Tongue (tissue), 3 donors: ENCODE measurements at places on chromosomes 7 and 10. TPM values are rescaled to one million over a fixed set of nuclear protein-coding genes. Genes with fewer than 3 reads are reported as not detected.

Gene CNPY4
- total RNA-seq: 24.4 TPM

Gene PLPP4
- not detected for total RNA-seq

Gene NAT16
- total RNA-seq: not detected

Gene ADGRA1
- 3.3 TPM for total RNA-seq

Gene ZNF212
- total RNA-seq: 10.3 TPM

Gene NKX1-2
- not detected for total RNA-seq

Gene GRB10
- total RNA-seq: 28.5 TPM

Gene SFTPD
- 1.2 TPM for total RNA-seq

Gene LRMDA
- 6.3 TPM for total RNA-seq

Gene BNIP3
- 89.3 TPM for total RNA-seq

Gene SAP25
- total RNA-seq: 2.9 TPM

Gene ZWINT
- 18.5 TPM for total RNA-seq

Gene LRRC4
- 0.41 TPM for total RNA-seq

Gene DNAJB12
- total RNA-seq: 18.2 TPM

Gene SRI
- 57.3 TPM for total RNA-seq

Gene IFIT5
- 14.9 TPM for total RNA-seq

Gene TFEC
- total RNA-seq: 1.5 TPM

Gene KIF11
- 16.1 TPM for total RNA-seq

Gene CYP2C9
- 12.3 TPM for total RNA-seq

Gene LRRC61
- total RNA-seq: 6.3 TPM

Gene OR2A1
- total RNA-seq: 0.10 TPM

Gene SNX10
- 3.4 TPM for total RNA-seq

Gene GPR85
- 1.2 TPM for total RNA-seq

Gene SYT15
- total RNA-seq: 1.1 TPM

Gene WDR86
- total RNA-seq: 13.1 TPM

Gene ANKRD1
- 123 TPM for total RNA-seq

Gene PRKRIP1
- 35.2 TPM for total RNA-seq

Gene GSTO2
- total RNA-seq: 5.1 TPM

Gene CPEB3
- total RNA-seq: 7.2 TPM

Gene CCDC3
- total RNA-seq: 15.0 TPM

Gene PRPS1L1
- not detected for total RNA-seq

Gene GAD2
- total RNA-seq: not detected

Gene SPDYE6
- total RNA-seq: not detected

Gene GLI3
- total RNA-seq: 24.1 TPM

Gene ASB10
- total RNA-seq: 4.9 TPM

Gene TBRG4
- total RNA-seq: 55.4 TPM

Gene ARMS2
- total RNA-seq: not detected
